Endodermal cell (in vitro differentiated cells): ENCODE measurements at places on chromosomes 11 and 22. TPM values are rescaled to one million over a fixed set of nuclear protein-coding genes. Genes with fewer than 3 reads are reported as not detected.

- no peak for DNase-seq
- H3K27ac ChIP-seq = no peak overlapping the region
- no peaks in the 10 kb centered on the region for H3K27me3 ChIP-seq
- H3K36me3 ChIP-seq = peaks cover 48% of the 10 kb centered on the region
- H3K4me1 ChIP-seq = no peaks in the 10 kb centered on the region
Measured at GRCh38 chr11:3000032-3000961, 8.2 kb upstream of the NAP1L4 start.

GRCh38 chr11:120659076-120659475 lies 147.5 kb downstream of the GRIK4 start:
- no peak for DNase-seq
- no peak overlapping the region for H3K27ac ChIP-seq
- no peaks in the 10 kb centered on the region for H3K36me3 ChIP-seq

DNA sequence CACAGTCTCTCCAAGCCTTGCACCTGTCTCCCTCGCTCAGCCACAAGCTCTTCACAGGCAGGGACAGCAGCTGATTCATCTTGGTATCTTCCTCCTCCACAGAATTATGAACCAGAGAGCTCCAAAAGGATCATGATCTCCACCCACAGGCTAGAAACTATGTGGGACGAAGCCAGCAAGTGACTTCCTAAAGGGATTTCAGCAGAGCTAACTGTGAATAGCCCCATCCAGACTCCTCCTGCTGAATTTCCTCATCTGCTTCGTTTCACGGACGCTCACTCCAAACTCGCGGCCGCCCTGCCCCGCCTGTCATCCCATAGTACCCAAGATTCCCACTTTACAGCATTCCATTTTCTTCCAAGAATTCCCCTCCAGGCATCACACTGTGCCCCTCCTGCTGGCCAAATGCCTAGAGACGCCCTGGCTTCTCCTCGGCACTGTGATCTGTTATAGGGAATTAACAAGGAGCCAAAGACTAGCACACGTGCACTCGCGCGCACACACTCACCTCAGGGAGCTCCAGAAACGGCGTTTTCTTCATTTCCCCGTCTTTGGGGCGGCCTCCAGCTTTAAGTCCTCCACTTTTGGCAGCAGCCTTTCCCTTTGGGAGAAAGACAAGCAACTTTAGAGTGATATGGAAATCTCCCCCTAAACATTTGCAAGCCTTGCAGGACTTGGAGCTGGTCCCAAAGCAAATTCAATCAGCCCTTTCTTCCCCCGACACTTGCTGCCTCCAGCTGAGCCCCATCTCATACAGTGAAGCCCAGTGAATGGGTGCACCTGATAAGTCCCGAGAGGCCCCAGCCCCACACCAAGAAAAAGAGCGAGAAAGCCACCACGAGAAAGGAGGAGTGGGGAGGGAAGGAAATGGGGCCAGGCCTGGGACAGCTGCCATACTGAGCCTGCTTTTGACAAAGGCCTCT lies 35.5 kb downstream of the SPATA19 start:
- peaks cover 30% of the 10 kb centered on the region for H3K27me3 ChIP-seq
- no peaks in the 10 kb centered on the region for H3K4me1 ChIP-seq
- no peak overlapping the region for H3K4me3 ChIP-seq
- DNase-seq = peak; percentile 85

Gene OR52N4
- not detected in 2 replicates for total RNA-seq

Gene SPON1
- total RNA-seq = 1.6 and 2.1 TPM in 2 replicates

GRCh38 chr11:113393501-113393985 lies 6.0 kb downstream of the ANKK1 start:
- H3K4me1 ChIP-seq = no peaks in the 10 kb centered on the region
- no peaks in the 10 kb centered on the region for H3K36me3 ChIP-seq
- no peak overlapping the region for H3K27ac ChIP-seq
- H3K4me3 ChIP-seq = no peak overlapping the region

DNA sequence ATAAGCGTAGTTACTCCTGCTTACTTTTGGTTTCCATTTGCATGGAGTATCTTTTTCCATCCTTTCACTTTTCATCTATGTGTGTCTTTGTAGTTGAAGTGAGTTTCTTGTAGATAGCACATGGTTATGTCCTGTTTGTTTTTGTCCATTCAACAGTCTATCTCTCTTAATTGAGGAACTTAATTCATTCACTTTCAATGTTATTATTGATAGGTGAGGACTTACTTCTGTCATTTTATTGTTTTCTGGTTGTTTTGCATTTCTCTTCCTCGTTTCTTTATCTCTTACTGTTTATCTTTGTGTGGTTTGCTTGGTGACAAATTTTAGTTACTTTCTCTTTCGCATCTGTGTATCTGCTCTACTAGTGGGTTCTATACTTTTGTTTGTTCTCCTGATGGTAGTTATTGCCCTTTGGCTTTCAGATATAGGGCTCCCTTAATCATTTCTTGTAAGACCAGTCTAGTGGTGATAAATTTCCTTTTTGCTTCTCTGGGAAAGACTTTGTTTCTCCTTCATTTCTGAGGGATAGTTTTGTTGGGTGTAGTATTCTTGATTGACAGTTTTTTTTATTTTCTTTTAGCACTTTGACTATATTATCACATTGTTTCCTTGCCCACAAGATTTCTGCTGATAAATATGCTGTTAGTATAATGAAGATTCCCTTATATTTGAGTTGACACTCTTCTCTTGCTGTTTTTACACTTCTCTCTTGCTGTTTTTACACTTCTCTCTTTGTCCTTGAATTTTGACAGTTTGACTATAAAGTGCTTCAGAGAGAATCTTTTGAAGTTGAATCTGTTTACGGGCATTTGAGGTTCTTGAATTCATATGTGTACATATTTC lies 9.0 kb upstream of the RAG1 start:
- no peaks in the 10 kb centered on the region for H3K36me3 ChIP-seq
- H3K27ac ChIP-seq = no peak overlapping the region
- H3K27me3 ChIP-seq = peaks cover 32% of the 10 kb centered on the region
- DNase-seq = no peak
- peaks cover 5% of the 10 kb centered on the region for H3K4me1 ChIP-seq
- H3K4me3 ChIP-seq = no peak overlapping the region

Gene XKR3
- not detected in 2 replicates for total RNA-seq

DNA sequence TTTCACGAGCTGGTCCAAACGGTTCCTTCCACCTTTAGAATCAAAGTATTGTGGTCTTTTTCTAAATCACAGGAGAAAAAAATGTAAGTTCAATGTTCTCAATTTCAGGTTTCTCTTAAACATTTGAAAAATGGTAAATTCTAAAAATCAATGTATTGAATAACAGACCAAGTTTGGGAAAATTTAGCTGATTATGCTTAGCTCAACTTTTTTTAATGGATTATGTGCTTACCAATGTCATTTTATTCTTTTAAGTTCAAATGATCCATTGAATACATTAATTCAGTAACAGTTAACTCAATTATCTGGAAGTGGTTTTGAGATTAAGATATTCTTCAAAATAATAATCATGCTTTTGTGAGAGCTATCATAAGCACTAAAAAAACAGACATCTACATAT lies 5.1 kb downstream of the PRDM10 start:
- no peak for DNase-seq
- no peak overlapping the region for H3K4me3 ChIP-seq
- no peaks in the 10 kb centered on the region for H3K27me3 ChIP-seq
- peaks cover 3% of the 10 kb centered on the region for H3K4me1 ChIP-seq

DNA sequence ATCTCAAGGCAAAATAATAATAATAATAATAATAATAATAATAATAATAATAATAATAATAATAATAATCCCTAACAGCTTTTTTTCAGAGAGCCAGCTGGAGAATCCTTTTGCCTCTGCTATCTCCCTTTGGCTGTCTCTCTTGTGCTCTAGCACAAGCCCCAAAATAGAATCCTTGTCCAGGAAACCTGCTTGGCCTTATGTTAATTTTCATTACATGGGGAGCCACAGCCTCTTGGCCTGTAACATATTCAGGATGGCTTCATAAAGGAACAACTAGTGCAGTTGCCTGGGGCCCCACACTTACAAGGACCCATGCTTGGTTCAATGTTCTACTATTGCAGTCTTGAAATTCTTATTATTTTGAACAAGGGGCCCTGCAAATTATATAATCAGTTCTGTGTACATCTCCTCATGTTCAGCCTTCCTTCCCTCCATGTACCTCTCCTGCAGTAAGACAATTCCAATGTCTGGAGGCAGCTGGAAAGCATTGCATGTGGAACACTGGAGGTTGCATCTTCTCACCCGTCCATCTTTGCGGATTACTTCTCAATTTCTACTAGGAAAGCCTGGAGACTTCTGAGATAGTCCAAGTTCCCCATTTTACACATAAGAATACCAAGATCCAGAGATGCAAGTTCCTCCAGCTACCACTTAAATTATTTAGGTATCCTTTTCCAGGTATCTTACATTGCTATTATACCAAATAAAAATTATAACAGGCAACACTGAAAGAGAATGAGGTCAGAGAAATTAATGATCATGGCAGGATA lies 37.8 kb upstream of the SORL1 start:
- H3K4me1 ChIP-seq = no peaks in the 10 kb centered on the region
- DNase-seq = no peak
- no peaks in the 10 kb centered on the region for H3K36me3 ChIP-seq
- H3K27ac ChIP-seq = no peak overlapping the region

DNA sequence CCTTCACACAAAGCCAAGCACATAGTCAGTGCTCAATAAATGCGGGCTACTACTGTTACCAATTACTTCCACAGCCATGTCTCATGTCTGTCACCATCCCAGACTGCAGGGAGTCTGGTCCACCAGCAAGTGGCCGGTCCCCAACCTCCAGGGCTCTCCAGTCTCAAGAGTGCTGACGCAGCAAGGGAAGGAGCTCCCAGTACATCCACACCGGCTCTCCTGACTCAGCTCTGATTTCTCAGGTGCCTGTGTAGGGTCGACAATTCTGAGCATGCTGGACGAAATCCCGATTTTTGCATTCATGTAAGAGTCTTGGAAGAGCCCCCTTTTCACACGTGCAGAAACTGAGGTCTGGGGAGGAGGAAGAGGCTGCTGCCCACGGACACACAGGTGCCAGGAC lies 10.3 kb upstream of the NEFH start:
- no peaks in the 10 kb centered on the region for H3K36me3 ChIP-seq
- H3K27me3 ChIP-seq = peaks cover 20% of the 10 kb centered on the region
- H3K27ac ChIP-seq = no peak overlapping the region
- peak; percentile 77 for DNase-seq

Gene SCGB1D2
- not detected in 2 replicates for total RNA-seq

Gene MFRP
- total RNA-seq = not detected in 3 replicates

DNA sequence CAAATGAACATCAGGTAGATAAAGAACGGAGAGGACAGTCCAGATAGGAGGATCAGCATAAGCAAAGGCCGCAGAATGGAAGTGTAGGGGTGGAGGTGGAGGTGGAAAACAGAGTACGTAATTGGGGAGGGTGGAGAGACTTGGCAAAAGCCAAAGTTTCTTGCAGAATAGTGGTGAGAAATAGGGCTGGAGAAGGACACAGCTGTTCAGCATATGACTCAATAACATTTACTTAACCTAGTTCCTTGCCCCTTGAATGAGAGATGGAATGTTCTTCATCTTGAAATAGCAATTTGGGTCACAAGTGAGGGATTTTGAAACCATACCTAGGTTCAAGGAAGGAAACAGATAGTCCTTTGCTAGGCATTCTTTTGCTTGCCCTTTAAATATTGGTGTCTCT lies 235.9 kb upstream of the ARHGAP20 start:
- no peak overlapping the region for H3K4me3 ChIP-seq
- H3K4me1 ChIP-seq = peaks cover 8% of the 10 kb centered on the region
- no peaks in the 10 kb centered on the region for H3K36me3 ChIP-seq
- DNase-seq = no peak
- no peaks in the 10 kb centered on the region for H3K27me3 ChIP-seq
- no peak overlapping the region for H3K27ac ChIP-seq

Gene BDNF
- 0.33 and 0.36 TPM in 2 replicates for total RNA-seq

DNA sequence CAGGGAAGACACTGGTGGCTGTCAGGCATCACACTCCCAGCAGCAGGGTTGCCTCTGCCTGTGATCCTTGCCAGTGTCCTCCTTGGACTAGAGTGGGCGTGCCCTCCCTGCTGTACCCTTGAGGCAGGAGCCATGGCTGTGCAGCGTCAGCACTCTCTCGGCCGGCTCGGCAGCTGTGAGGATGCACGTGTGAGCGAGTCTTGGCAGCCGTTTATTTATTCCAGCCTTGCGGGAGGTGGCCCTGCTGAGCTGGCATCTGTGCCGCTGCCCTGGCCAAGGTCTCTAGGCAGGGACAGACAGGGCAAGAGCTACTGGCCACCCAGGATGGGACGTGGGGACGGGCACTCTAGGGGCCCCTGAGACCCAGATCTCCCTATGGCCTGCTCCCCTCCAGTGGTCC lies 33.9 kb downstream of the TSPAN4 start:
- H3K27me3 ChIP-seq = no peaks in the 10 kb centered on the region
- no peak for DNase-seq
- peaks cover 16% of the 10 kb centered on the region for H3K36me3 ChIP-seq
- H3K27ac ChIP-seq = no peak overlapping the region

GRCh38 chr22:21567456-21568346 lies at the start of gene UBE2L3:
UBE2L3 (plus strand) TSS chr22:21567714; CDS start chr22:21567745, 31 bp downstream.
- H3K27me3 ChIP-seq = no peaks in the 10 kb centered on the region
- H3K36me3 ChIP-seq = peaks cover 23% of the 10 kb centered on the region
- H3K4me3 ChIP-seq = peak within 1 kb of the TSS; percentile 94
- DNase-seq = peak; percentile 95
- peak within 1 kb of the TSS; percentile 47 for H3K27ac ChIP-seq
- peaks cover 3% of the 10 kb centered on the region for H3K4me1 ChIP-seq

Gene SNAP29
- total RNA-seq = 16.5 and 20.1 TPM in 2 replicates

GRCh38 chr22:24775769-24776492 lies 1.4 kb upstream of the PIWIL3 start:
- no peaks in the 10 kb centered on the region for H3K36me3 ChIP-seq
- H3K4me3 ChIP-seq = no peak overlapping the region

Gene COX8A
- 298 and 312 TPM in 2 replicates for total RNA-seq

DNA sequence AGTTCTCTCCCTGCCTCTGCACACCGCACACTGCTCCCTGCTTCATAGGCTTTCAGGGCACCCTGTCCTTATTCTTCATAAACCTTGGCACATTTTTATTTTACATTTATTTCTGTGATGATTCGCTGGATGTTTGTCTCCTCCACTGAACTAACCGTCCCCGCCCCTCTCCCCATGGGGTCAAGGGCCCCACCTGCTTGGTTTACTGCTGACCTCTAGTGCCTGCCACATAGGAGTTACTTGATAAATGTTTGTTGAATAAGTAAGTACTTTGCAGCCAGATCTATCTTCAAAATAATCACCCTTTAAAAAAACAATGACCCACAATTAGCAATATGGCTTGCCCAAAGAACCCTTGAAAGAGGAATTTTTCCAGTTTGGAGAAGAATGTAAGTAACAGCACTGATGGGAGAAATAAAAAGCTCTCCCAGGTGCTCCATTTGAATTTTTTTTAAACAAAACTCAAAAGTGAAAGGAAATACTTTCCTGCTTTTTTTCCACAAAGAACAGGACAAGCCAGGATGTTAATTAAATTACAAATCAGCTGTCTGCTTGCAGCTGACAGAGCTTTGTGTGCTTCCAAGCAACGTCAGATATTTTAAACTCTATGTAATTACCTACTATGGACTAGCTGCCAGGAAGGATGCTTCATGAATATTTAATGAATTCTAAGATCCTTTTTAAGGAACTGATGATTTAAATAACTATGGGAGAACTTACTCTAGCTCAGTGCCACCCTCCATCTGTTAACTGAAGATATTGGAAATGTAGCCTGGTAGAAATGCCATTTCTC lies 1083.6 kb downstream of the DLG2 start:
- peak; percentile 90 for DNase-seq
- H3K4me3 ChIP-seq = peak overlapping the region; percentile 60
- H3K4me1 ChIP-seq = peaks cover 5% of the 10 kb centered on the region
- no peak overlapping the region for H3K27ac ChIP-seq
- H3K27me3 ChIP-seq = no peaks in the 10 kb centered on the region
- no peaks in the 10 kb centered on the region for H3K36me3 ChIP-seq
